ENCODE measurements at places on chromosomes 6 and 20.

GRCh38 chr6:142613981-142614380 is 312.2 kb downstream of the ADGRG6 start:
- DNase-seq = no peak

DNA sequence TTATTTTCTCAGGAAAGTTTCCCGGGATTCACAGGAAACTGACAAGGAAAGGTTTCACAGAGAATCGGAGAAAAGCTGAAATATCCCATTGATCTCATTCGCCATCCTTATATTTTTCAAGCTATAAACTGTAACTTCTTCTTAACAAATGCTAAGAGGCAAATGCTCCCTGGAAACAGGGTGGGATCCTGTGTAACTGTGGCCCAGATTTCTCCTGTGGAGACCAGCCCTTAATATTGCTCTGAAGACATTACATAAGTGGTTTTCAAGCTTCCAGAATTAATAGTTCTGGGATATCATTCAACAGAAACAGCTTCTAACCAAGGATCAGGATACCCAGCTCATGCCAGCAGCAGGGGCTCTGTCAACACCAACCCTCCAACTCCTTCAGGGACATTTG is 69.2 kb downstream of the THBS2 start:
- no peak for DNase-seq

- no peak for DNase-seq
Observed at GRCh38 chr6:29491574-29491973, 3.8 kb upstream of the MAS1L start.

DNA sequence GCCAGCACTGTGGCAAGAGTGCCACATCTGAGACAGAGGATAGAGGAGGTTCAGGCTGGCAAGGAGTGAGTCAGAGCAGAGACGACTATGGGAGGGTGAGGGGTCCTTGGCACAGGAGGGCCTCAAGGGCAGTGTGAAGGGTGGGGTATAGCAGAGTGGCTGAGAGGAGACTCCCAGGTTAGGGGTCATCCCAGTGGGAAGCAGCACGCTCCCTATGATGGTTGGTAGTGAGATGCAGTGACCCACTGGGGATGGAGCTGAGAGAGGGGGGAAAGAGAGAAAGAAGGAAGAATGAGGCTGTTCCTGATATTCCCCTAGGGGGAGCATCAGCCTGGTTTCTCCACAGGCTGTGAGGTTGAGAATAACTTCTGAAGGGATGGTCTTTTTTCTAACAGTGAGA is 97.3 kb downstream of the INSM1 start:
- peak; percentile 79 for DNase-seq

GRCh38 chr6:84560436-84561390 is 203.7 kb downstream of the TBX18 start:
- no peak for DNase-seq

DNA sequence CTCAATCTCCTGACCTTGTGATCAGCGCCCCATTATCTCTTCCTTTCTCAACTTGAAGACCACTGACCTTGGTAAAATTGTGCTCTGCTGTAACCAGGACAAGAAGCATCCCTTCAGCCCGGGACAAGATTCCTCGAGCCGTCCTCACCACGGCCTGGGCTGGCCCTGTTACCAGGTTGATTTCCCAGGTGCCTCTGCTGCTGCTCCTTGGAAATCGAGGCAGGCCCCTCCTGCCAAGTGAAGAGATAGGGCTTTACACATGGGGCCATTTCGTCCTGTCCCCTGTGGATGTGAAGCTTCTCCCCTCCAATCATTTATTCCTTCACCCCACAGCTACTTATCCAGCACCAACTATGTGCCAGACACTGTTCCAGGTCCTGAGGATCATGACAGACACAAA is 21.5 kb downstream of the RAB44 start:
- DNase-seq = no peak

DNA sequence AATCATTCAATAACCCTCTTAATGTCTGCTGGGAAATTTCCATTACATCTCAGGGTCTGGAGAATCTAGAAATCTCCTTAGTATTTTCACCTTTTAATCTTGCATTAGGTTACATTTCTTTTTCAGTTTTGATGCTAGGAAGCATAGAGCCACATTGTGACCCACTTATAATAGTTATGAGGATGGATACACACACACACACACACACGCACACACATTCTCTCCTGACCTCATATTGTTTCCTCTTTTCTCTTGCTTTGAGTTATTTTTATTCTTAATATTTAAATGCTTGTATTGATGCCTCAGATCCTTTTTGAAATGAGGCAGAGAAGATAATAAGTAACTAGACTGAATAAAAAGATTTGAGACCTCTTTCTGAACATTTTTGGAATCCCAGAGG is 128.4 kb downstream of the KLHL32 start:
- no peak for DNase-seq

- DNase-seq = no peak
Observed at GRCh38 chr6:55395871-55396270, 68.6 kb downstream of the GFRAL start.

DNA sequence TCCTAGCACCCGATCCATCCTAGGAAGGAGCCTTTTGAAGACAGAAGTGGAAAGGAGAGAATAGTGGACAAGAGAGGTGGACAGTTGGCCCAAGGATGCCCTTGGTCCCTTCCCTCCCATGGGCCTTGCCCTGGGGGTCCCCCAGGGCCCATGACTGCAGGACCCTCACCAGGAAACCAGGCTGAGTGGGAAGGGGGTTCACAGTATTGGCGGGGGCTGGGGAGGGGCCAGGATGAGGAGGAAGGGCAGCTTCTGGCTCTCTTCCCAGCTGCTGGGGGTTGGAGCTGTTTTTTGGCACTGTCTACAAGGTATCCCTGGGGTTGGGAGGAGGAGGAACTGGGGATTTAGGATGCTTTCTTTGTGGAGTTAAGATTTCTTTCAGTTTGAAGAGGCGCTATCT is 4.0 kb upstream of the DSN1 start:
- DNase-seq = no peak

GRCh38 chr6:165119231-165120020 is 190.0 kb downstream of the C6orf118 start:
- DNase-seq = no peak

GRCh38 chr20:36372666-36373065 is 66.5 kb downstream of the DLGAP4 start:
- no peak for DNase-seq

- DNase-seq = no peak
Observed at GRCh38 chr6:127949251-127949650, 48.4 kb upstream of the THEMIS start.
